ENCODE measurements at places on chromosomes 2 and 18.

GRCh38 chr18:48866028-48866733 lies 84.6 kb downstream of the SMAD7 start:
- no peak for DNase-seq

DNA sequence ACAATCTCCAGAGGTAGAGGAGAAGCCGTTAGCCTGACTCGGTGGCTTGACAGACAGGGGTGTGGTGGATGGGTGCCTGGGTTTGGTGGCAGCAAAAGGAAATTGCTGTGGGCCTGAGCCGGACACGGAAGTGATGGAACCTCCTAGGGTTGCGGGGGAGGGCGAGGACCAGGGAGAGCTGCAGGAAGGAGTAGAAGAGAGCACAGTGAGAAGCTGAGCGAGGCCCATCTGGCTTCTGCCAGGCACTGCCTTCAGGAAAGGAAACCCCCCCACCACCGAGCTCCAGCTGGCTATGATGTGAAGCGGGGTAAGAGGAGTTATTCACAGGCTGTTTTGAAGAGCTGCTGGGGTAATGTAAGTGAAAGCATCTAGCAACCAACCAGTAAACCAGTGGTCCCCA lies 134.6 kb downstream of the TSN start:
- DNase-seq: no peak

DNA sequence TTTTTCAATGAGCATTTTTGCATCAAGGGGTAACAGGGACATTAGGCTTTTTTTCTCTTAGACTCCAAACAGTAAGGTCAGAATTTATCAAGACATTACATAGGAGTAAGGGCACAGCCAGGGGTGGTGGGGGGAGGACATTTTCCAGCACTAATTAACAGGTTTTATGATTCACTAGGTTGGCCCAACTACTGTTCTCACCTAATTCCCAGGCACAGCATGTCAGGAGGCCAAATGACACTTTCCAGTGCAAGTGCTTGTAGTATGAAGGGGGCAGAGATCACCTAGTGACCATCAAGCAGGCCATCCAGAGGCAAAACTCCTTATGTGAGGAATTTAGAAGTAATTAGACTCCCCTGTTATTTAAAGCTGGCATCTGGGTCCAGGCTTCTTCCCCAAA lies 3.9 kb upstream of the MBD2 start:
- no peak for DNase-seq

GRCh38 chr18:49861659-49862058 lies 48.3 kb upstream of the ACAA2 start:
- no peak for DNase-seq

GRCh38 chr2:64263315-64263714 lies 119.1 kb upstream of the PELI1 start:
- no peak for DNase-seq

DNA sequence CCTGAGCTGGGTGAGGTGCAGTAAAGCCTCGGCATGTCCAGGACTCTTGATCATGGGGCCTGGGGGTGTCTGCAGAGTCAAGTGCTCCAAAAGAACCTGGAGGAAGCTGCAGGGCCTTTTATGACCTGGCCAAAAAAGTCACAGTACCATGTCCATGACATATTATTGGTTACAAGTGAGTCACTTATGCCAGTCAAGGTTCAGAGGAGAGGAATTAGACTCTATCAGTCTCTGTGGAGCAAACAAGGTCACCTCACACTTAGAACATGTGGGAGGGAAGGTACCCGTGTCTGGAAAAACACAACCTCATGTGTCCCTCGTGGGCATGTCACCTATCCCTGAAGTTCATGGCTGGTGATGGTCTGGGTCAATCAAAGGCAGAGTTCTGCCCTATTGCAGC lies 465.7 kb downstream of the FBXO15 start:
- no peak for DNase-seq

- no peak for DNase-seq
Measured at GRCh38 chr2:182435754-182436153, 8.9 kb upstream of the PDE1A start.

- DNase-seq: no peak
Measured at GRCh38 chr2:108845923-108846322, 59.4 kb downstream of the CCDC138 start.

GRCh38 chr2:203811491-203812221 lies 55.9 kb upstream of the CTLA4 start:
- peak; percentile 58 for DNase-seq

All from activated CD4-positive, CD25-positive, alpha-beta regulatory T cell (primary cell).